ENCODE measurements at places on chromosomes 11 and 22.

GRCh38 chr11:61152816-61153592 is 8.2 kb downstream of the VPS37C start:
- no peak for DNase-seq

- no peak for DNase-seq
These were observed 4.2 kb downstream of the SLC17A6 start for GRCh38 chr11:22342211-22343031.

- no peak for DNase-seq
These were observed 35.8 kb downstream of the RRAS2 start for GRCh38 chr11:14323118-14323676.

GRCh38 chr11:130516554-130517505 is 68.4 kb downstream of the ADAMTS15 start:
- DNase-seq = no peak

- no peak for DNase-seq
These were observed 55.5 kb downstream of the DGCR2 start for GRCh38 chr22:19066531-19067271.

DNA sequence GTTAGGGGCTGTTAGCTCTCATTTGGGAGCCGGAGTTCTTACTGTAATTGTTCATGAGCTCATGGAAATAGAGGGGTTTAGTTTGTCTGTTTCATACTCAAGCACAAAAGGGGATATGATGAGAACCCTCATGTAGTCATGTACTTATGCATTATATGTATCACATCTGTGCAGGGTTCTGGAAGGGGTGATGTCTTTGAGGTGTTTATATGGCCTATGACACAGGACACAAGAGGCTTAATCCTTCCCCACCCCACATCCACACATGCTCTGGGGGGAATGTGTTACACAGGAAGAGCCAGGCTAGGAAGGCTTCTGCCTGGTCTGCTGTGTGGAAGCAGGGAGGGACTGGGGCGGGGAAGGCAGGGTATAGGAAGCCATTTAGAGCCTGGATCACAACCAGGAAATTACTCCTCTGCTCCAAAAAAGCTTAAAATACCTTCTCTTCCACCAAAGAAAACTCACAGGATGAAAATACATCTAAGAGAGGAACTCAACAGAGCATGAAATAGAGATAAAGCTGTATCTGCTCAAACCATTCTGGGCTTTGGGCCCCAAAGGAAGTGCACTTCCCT is 316.1 kb downstream of the TMEM135 start:
- DNase-seq = no peak

DNA sequence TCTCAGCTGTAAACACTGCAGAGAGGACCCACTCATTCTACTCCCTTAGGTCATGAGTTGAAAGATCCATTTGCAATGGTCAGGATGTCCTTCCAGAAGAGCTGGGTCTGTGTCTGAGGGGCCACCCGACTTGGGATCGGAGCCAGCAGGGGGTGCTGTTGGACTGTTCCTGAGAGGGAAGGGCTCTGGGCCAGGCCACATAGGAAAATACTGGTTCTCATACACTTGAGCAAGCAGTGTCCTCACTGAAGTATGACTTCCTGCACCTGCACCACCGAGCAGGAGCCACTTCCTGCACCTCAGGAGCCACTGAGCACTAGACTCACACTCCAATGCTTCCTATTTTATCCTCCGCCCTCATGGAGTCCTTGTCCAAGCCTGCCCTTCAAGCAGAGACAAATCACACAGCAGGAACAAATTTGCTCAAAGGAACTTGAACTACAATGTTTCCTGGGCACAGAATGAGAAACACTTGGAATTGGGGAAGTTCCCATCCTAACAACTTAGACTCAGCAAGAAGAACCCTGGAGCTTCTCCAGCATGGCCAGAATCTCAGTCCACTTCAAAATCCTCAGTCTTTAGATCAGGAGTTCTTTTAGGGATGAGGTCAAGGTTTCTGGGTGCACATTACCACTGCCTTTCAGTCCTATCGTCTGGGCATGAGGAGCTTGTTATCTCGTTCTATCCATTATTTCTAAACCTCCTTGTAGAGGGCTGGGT is 36.6 kb upstream of the VPREB1 start:
- DNase-seq = no peak
